Central memory CD4-positive, alpha-beta T cell (primary cell): ENCODE measurements at places on chromosomes 12 and 14.

DNA sequence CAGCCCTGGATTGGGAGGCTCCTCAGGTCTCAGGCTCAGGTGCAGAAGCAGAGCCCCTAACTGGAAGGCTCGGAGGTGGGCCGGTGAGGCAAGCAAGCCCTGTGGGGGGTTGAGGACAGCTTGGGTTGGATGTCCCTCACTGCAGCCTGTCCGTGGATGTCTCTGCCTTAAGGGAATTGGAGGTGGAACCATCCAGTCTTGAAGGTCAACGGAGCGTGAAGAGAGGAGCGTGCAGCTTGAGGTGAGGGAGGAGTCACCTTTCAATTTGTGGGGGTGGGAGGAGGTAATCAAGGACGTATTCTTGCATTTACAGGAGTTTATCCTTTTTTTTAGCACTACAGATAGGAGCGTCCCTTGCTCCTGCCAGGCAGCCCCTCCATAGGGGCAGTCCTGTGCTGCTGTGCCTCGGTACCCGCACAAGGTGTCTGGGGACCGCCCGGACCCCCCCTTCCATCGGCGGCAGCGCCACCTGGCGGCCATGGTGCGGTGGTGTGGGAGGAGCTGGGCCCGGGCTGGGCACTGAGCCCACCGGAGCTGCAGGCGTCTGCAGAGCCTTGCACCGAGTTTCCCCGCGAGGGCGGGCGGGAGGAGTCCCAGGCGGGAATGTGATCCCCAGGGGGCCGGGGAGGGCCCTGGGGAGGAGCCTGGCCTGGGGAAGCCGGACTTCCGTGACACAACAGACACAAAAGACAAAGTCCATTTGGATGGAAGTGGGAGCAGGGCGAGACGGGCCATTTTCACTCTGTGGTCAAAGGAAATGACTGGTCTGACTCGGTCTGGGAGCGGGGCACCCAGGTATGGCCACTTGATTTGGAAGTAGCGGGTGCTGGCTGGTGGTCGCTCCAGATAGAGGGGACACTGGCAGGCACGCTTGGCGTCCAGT is 864 bp downstream of the DNAJC22 start:
- DNase-seq = peak; percentile 70

DNA sequence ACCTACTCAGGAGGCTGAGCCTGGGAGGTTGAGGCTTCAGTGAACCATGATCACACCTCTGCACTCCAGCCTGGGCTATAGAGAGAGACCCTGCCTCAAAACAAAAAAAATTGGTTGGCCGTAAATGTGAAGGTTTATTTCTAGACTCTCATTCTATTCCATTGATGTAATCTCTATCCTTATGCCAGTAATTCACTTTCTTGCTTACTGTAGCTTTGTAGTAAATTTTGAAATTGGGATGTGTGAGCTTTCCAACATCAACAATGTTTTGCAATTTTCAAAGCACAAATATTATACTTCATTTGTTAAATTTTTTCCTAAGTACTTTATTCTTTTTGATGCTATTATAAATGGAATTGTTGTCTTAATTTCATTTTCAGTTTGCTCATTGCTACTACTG is 24.6 kb downstream of the LIN52 start:
- DNase-seq = no peak

GRCh38 chr12:54372113-54372806 is 8.0 kb upstream of the GPR84 start:
- DNase-seq = no peak

GRCh38 chr12:27334042-27334720 is 1.5 kb downstream of the BMAL2 start:
- no peak for DNase-seq

- no peak for DNase-seq
Measured at GRCh38 chr12:62075870-62076269, 184.3 kb upstream of the USP15 start.

DNA sequence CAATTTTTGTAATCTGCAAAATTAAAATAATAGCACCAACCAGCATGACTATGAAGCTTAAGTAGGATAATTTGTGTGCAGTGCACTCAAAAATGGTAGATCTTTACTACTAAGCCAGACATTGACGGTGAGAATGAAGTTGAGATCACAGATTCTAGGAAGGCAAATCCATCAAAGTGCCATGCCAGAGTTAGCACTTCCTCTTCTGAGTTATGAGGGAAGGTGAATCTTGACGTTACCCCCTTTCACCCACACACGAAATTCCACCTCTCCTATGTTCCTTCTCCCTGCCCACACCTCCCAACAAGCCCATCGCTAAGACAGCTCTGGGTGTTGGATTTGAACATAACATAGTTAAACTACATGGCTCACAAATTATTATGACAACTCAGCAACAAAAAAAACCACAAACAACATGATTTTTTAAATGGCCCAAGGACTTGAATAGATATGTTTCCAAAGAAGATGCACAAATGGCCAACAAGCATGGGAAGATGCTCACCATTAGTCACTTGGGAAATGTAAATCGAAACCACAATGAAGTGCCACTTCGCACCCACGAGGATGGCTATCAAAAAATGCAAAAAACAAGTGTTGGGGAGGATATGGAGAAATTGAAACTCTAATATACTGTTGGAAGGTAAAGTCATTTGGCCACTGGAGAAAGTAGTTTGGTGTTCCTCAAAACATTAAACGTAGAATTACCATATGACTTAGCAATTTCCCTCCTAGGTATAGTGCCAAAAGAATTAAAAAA is 119.3 kb upstream of the RAP1B start:
- no peak for DNase-seq

GRCh38 chr12:58481811-58482210 is 438.5 kb downstream of the LRIG3 start:
- DNase-seq = no peak

DNA sequence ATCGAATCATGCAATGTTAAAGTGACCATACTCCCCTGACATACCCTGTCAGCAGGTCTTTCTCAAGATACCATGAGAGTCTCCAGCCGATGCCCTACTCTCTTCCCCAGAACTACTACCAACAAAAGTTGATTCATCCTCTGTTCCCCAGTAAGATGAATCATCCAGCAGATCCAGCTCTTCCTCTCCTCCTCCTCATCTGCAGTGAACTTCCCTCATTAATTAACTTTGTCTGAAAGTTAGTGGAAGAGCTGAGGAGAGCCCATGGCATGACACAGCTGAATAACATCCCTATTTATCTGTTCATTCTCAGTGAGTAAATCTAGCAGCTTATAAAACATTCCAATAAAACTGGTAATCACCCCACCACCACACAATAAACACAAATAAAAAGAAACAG is 213.4 kb downstream of the EGLN3 start:
- no peak for DNase-seq

- peak; percentile 64 for DNase-seq
Measured at GRCh38 chr14:61461808-61462275, 140.5 kb downstream of the PRKCH start.

DNA sequence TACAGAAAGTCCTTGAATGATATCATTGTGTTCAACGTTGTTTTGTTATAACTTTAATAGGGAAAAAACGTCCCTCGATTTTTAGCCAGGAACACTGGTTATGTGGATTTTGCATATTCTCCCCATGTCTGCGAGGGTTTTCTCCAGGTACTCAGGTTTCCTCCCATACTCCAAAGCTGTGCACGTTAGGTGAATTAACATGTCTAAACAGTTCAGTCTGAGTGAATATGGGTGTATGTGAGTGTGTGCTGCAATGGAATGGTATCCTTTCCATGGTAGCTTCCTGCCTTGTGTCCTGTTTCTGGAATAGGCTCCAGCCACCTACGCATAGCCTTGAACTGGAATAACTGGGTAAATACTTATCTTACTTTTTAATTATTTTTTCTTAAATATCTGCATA is 810.8 kb upstream of the ATXN7L3B start:
- DNase-seq = no peak

DNA sequence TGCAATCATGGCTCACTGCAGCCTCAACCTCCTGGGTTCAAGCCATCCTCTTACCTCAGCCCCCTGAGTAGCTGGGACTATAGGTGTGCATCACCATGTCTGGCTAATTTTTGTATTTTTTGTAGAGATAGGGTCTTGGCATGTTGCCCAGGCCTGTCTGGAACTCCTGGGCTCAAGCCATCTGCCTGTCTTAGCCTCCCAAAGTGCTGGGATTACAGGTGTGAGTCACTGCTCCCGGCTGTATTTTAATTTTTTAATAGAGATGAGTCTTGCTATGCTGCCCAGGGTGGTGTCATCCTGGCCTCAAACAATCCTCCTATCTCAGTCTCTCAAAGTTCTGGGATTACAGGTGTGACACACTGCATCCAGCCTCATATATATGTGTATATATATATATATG is 31.7 kb upstream of the GPRC5A start:
- DNase-seq = no peak

DNA sequence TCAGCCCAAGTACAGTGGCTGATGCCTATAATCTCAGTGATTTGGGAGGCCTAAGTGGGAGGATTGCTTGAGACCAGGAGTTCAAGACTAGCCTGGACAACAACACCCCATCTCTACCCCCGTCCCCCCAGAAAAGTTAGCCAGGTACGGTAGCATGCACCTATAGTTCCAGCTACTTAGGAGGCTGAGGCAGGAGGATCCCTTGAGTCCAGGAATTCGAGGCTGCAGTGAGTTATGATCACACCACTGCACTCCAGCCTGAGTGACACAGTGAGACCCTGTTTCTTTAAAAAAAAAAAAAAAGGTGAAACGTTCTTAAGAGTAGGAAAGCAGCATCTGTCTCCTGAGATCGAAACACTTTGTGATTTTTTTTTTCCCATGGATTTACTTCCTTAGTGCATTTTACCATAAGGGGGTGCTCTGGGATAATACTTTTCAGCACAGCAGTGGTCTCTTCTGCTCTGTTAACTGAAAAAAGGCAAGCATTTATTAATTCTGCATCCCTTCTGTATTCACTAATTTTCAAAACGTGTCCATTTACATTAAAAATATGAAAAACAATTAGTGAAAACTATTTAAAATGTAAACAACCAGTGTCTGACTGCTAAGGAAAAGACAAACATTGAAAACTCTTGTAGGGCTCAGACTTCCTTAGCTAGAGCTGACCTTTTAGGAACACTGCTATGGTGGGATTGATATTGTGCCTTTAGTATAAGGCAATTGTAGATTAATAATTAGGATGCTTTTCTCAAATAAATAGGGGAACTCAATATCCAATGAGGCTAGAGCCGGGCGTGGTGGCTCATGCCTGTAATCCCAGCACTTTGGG is 31.2 kb upstream of the USP44 start:
- no peak for DNase-seq

DNA sequence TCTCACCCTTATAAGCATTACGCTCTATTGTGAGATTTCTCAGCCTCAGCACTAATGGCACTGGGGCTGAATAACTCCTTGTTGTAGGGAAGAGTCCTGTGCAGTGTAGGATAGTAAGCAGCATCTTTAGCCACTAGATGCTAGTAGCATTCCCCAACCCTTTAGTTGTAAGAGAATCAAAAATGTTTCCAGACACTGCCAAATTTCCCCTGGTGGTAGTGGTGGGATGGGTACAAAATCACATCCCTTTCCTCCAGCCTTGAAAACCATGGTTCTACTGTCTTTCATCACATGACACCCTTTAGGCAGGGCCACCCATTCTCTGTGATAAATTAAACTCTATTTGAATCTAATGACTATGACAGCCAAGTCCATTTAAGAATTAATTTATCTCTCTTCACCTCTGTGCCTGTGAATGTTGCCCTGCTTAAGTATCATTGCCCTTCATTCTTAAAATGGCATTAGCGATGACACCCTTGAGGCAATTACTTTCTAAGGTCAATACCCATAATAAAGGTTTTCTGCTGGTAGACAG is 199.4 kb downstream of the ANO4 start:
- no peak for DNase-seq

GRCh38 chr14:92558319-92558718 is 44.7 kb downstream of the RIN3 start:
- no peak for DNase-seq

DNA sequence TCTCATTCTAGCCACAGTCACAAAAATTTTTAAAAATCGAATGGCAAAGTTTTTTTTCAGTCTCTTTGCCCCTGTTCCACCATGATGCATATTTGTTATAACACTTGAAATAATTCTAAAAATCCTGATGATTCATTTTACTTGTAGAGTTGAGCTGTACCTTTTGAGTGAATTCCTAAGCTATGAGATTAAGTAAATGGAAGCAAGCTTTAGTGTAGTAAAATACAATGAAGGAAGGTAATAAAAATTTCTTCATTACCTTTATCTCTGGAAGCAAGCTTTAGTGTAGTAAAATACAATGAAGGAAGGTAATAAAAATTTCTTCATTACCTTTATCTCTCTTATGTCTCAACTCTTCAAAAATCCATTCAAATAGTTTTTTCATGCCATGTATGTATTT is 46.1 kb downstream of the TMTC3 start:
- DNase-seq = no peak

GRCh38 chr12:20438299-20438779 is 70.0 kb downstream of the PDE3A start:
- DNase-seq = no peak

DNA sequence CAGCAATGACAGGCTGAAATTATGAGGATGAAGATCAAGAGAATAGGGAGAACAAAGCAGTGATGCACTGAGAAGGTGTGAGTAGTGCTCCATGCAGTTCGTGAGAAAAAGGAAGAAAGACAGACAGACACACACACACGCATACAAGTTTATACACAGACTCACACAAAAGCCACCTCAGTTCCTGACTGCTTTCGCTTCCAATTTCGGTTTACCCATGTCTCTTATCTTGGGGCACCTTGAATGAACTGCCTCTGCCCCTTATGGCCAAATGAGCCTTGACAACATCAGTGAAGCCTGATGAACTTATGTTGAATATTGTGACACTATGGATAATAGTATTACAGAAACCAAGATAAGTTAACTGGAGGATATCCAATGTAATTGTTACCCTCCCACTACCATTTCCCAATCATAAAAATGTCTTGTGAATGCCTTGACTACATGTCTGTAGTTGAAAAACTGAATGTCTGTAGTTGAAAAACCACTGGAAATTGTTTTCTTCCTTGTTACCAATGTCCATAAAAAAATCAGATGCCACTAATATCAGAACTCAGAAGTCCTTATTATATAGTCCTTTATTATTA is 380.4 kb upstream of the DDHD1 start:
- no peak for DNase-seq

- DNase-seq = no peak
Measured at GRCh38 chr12:54765652-54766051, 88.7 kb upstream of the MUCL1 start.

DNA sequence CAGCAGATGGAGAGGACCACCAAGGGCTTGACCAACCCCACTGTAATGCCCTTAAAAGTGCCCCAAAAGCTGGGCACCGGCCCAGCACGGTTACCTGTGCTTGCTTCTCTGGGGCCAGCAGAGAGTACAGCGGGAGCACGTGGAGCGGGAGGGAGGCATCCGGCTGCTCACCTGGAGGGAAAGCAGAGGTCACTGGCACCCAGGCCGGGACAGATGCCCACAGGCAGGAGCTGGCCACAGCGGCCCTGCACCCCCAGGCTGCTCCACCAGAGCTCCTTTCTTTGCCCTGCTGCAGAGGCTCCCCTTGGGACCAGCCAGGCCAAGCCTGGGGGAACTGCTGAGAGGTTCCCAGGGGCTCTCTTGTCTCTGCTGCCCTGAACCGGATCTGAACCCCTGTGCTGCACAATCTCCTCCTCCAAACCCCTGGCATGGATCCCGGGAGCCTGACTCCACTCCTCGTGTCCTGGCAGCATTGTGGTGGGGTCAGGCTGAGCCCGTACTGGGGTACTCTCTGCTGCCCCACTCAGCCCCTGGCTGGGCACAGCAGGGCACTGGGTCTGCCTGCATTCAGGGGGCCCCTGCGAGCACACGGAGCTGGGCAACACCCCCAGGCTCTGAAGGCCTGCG is 24.0 kb downstream of the DHX37 start:
- no peak for DNase-seq
